Stromal cell of bone marrow (primary cell): ENCODE measurements at places on chromosomes 6 and 20.

DNA sequence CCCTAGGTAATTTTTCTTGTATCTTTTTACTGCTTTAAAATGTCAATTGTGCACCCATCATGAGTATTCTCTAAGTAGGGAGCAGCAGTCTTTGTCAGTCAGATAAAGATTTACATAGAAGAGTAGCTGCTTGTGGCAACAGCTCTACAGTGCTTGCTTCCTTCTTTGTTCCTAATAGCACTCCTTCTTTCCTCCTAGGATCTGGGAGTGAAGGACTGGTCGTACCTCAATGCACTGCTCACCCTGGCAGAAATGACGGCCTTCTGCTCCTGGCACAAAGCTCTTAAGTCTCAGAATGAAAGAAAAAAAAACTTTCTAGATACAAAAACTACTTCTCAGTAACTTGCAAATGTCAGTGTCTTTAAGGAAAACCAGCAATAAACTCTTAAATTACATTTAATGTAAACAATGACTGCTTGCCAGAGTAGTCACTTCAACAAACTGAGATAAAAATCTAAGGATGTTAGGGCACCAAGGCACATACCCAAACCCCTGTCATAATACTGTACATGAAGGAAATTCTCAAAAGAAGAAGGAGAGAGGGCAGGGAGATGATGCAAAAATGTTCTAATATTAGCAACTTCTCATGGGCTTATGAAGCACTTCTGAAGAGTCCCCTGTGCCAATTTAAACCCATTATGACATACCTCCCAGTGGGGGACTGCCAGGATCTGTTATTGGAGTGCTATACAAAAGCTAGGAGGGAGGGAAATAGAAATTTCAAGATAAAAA is 34.0 kb downstream of the NCOA6 start:
- DNase-seq: peak; percentile 44

GRCh38 chr6:78867020-78867369 is 356 bp upstream of the IRAK1BP1 start:
- no peak for DNase-seq

DNA sequence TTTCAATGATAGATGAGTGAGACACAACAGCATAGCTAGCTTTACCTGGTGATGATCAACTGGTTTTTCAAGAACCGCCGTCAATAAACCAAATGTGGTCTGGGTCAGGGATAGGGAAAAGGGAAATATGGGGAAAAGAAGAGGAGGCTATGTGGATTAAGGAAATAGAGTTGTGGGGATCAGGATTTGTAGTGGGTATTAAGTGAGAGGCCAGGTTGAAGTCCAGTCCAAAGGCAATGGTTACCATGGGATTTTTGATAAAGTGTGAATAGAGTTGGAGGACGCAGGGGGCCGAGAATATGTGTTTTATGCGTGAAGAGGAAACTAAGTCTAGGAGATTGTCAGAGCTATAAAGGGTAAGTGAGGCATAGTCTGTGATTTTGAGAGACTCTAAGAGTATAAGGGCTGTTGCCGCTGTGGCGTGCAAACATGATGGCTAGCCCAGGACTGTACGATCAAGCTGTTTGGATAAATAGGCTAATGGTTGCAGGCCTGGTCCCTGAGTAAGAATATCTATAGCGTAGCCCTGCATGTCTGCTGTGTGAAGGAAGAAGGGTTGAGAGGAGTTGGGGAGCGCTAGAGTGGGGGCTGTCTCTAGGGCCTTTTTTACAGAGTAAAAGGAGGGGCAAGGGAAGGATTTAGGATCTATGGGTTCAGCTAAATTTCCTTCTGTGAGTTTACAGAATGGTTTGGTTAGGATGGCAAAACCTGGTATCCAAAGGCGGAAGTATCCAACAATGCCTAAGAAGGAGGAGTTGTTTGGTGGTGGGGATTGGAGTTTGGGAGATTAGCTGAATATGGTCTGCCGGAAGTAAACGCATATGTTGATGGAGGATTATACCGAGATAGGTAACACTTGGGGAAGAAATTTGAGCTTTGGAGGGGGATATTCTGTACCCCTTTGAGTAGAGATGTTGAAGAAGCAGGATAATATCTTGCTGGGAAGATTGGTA is 749.7 kb upstream of the ADGRB3 start:
- no peak for DNase-seq

- DNase-seq: peak; percentile 8
These were observed 28.4 kb upstream of the MAS1L start for GRCh38 chr6:29516108-29516507.

- DNase-seq: no peak
These were observed 81.8 kb downstream of the LCA5 start for GRCh38 chr6:79455446-79455845.

GRCh38 chr20:64136004-64136710 is 28.1 kb upstream of the MYT1 start:
- DNase-seq: no peak

DNA sequence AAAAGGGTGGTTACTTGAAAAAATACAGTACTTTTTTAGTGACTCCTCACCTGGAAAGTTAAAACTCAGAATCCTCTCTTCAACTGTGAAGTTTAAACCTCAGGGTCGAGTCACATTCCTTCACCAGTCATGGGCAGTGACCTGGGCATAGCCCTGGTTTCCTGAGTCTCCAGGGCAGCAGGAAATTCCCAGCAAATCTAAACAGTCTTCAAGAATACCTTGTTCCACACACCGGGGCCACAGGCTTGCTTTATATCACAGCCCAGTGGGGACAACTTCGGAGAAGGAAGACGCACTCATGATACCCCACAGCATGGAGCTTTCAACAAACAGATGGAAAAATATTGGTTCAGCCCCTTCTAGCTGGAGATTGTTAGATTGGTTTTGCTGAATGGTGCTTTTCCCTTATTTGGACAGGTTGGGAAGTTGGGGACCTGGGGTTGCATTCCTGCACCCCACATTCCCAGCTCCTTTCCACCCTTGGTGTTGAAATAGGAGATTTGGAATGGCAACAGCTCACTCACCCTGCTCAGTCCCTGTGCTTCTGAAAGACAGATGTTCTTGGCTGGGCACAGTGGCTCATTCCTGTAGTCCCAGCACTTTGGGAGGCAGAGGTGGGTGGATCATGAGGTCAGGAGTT is 113.0 kb upstream of the TMEM170B start:
- no peak for DNase-seq

DNA sequence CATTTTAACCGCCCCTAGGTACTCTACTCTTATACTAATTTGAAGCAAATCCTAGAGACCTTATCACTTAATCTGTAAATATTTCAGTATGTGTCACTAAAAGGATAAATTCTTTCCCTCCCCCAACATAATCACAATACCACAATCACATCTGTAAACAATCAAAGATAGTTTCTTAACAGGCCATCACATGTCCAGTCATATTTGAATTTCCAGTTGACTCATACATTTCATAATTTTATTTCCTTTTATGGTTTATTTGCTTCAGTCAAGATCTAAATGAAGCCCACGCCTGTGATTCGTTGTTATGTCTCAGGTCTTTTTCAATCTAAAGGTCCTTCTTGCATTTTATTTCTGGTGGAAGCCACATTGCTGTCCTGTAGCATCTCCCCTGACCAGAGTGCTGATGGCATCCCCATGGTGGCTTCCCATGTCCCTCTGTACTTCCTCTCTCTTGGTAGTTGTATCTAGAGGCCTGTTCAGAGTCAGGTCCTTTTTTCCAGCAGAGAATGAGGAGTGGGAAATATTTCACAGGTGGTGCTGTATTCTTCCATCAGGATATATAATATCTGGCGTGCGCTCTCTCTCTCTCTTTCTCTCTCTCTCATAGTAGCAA is 128.6 kb upstream of the SLC22A23 start:
- peak; percentile 82 for DNase-seq

- DNase-seq: peak; percentile 12
These were observed 279.1 kb downstream of the FARS2 start for GRCh38 chr6:5540370-5540769.

DNA sequence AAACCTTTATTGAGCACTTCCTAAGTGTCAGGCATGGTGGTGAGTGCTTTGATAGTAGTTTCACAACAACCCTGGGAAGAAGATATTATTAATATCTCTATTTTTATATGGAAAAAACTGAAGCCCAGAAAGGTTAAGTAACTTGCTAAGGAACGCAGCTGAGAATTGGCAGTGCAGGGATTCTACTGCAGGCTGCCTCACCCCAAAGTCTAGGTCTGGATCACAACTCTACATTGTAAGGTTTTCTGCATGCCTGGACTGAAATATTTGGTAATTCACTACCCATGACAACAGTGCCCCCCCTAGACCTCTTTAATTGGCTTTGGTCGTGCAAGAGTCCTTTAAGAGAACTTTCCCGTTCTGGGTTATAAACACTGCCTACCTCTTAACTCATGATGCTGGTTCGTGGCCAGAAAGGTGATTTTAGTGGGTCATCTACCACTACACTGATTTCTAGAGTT is 67.1 kb upstream of the KCNQ5 start:
- DNase-seq: no peak

GRCh38 chr20:61494763-61495575 is 242.9 kb downstream of the CDH4 start:
- no peak for DNase-seq

DNA sequence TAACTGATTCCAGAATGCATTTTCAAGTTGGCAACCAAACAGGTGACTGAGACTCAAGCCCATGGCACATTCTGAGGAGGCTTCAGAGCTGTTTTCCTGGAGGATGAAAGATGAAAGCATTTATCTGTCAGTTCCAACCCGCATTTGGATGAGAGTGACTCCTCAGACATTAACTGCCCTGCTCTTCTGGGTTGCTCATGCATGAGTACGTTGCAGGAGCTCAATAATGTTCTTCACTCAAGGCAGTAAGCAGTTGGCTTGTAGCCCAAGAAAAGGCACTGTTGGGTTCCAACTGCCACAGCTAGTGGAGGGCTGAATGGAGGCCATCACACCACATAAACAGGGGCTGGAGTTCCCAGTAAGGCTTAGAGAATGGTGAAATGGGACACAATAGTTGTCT is 155.3 kb downstream of the FUT9 start:
- DNase-seq: no peak

GRCh38 chr6:7185561-7185960 is 77.8 kb downstream of the RREB1 start:
- no peak for DNase-seq

- DNase-seq: no peak
These were observed 1.4 kb downstream of the MCM3 start for GRCh38 chr6:52283111-52283510.

- DNase-seq: no peak
These were observed 138.0 kb downstream of the MAP3K7 start for GRCh38 chr6:90448836-90449235.

DNA sequence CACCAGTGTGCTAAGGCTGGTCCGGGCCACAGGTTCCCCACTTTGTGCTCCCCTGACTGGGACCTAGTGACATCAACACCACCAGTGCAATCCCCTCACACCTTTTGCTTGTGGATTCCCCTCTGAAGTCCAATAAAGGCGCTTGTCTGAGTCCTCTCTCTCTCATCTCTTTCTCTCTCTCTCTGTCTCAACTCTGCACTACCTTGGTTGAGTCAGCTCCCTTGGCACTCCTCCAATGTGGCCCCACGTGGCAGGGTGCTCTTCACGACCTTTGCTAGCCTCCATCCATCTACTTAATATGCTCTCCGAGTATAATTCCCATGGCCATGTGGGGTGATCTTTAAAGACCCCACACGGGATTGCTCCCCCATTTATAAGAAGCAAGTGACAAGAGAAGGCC is 385.0 kb downstream of the CD83 start:
- DNase-seq: no peak

GRCh38 chr6:159169557-159170332 is 545 bp downstream of the FNDC1 start:
- peak; percentile 44 for DNase-seq

GRCh38 chr6:37049758-37050044 is 44.2 kb downstream of the FGD2 start:
- DNase-seq: no peak

DNA sequence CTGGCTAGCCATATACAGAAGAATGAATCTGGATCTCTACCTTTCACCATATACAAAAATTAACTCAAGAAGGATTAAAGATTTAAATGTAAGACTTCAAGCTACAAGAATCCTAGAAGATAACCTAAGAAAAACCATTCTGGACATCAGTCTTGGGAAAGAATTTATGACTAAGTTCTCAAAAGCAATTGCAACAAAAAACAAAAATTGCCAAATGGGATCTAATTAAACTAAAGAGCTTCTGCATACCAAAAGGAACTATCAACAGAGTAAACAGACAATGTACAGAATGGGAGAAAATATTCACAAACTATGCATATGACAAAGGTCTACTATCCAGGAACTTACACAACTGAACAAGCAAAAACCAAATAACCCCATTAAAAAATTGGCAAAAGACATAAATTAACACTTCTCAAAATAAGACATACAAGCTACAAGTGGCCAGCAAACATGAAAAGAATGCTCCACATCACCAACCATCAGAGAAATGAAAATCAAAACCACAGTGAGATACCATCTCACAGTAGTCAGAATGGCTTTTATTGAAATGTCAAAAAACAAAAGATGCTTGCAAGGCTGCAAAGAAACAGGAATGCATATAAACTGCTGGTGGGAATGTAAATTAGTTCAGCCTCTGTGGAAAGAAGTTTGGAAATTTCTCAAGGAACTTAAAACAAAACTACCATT is 66.8 kb upstream of the RSPO3 start:
- peak; percentile 19 for DNase-seq

DNA sequence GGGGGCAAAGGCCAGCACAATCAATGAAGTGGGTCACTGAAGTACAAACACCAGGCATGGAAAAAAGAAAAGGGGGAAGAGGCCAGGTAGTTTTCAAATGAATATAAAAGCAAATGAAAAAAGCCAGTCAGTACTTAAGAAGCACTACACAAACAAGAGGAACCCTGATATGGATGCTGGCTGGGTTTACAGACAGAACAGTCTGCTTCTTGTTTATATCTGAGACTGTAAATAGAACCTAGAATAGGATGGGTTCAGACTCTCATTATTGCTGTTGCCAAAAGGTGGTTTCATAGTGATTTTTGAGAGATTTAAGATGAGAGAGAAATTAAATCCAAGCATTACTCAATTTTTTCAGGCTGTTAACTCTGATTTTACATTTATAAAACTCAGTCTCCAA is 24.1 kb downstream of the USP45 start:
- DNase-seq: no peak

- DNase-seq: no peak
These were observed 79.4 kb downstream of the CDC5L start for GRCh38 chr6:44466955-44467354.

- DNase-seq: peak; percentile 97
These were observed at the start of gene NFYA for GRCh38 chr6:41072836-41073202. Gene NFYA, plus strand, starts transcription at chr6:41072974. Its CDS starts 6,116 bp downstream, at chr6:41079090.
